ENCODE measurements at places on chromosomes 13 and 19.

GRCh38 chr13:108656742-108657141 lies 27.3 kb downstream of the MYO16 start:
- DNase-seq = no peak

GRCh38 chr13:59250336-59251189 lies 913.2 kb downstream of the DIAPH3 start:
- DNase-seq = no peak

- DNase-seq = no peak
Observed at GRCh38 chr13:44703371-44703770, 127.2 kb upstream of the TSC22D1 start.

DNA sequence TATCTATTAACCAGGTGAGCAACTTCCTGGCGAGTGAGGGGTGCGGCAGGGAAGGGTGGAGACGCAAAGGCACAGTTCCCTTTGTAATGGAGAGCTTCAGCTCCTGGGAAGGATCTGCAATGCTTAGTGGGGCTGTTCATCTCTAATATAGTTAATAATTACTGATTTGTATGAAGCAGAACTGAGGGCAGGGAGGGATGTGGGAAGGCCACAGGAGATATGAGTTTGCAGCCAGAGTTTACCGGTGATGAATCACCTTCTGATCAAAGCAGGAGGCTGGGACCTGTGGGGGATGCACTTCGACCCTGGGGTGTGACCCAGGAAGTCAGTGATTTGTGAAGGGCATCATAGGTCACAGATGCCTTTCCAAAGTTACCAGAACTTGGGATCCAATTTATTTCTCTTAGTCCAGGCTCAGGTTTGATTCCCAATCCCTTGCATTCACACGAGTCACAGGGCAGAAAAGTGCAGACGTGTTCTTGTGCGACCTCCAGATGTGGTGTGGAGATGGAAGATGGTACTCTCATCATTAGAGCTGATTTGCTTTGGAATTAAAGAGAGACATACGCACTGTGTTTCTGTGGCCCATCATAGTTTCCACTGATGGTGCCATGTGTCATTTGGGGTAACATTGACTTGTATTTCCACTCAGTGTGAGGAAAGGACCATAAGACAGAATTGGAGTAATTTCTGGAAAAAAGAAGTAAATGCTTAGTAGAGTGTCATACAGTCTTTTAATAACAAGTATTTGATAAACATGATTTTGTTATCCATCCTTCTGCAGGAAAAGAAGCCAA lies 55.0 kb downstream of the LRCH1 start:
- no peak for DNase-seq

DNA sequence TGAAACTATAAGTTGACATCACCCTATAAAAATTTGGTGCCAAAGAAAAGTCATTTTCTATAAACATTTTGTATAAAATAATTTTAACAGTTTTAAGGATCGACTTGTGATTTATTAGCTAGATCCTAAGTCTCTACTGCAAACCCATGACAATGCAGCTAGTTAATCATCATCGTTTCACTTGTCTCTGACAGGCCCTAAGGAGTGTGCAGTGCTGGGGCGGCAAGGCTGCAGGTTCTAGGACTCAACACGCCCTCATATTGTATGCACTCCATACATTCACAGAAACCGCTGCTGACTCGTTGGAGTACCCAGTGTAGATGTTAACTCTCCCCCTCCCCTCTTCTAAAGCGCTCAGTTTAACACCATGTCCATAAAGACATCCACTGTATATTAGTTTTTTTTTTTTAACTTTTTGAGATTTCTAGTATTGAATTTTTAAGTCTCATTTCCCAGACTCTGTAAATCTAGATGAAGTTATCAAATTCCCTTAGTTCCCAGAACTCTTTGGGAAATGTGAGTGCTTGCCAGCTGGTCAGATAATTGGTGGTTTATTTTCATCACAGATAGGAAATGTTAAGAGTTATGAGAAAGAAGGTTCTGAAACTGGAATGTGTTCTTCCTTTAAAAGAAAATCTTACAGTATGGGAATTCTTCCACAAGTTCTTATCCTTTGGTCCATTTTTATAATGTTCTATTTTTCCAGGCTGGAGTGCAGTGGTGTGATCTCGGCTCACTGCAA lies 162.8 kb upstream of the RNF113B start:
- DNase-seq = no peak

DNA sequence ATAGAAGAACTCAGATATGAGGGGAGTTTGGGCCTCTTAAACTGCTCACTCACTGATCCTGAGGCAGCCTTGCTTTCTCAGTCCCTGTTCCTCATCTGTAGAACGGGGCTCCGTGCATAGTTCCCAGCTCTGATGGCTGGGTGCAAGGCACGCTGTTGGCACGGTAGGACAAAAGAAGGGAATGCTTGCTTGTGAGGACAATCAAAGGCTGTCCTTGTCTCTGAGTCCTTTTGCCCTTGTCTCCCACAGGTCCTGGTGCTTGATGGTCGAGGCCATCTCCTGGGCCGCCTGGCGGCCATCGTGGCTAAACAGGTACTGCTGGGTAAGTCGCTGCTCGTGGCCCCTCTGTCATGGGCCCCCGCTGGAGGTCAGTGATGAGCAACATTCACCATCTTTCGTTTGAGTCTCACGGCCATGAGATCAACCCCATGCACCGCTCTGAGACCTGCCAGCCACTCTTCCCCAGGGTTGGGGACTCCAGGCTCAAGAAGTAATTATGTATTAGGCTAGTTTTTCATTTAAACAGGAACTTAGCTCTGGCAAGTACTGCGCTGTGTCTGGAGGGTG lies 2.3 kb downstream of the RPL13A start:
- no peak for DNase-seq

DNA sequence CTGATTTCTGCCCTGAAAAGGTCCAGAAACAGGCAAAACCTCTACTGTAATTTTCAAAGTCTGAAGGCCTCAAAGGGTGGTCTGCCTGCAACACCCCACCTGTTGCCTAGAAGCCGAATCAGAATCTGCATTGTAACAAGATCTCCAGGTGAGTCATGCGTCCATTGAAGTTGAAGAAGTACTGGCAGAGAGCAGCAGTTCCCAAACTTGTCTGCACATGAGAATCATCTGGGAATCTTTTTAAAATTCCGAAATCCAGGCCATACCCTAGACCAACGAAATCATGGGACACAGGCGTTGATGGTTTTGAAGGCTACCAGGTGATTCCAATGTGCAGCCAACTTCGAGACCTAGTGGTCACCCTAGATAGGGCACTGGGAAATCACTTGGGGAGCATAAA lies 16.0 kb upstream of the CLN5 start:
- DNase-seq = no peak

GRCh38 chr19:20171285-20171684 lies 4.3 kb downstream of the ZNF486 start:
- no peak for DNase-seq

- DNase-seq = no peak
Observed at GRCh38 chr13:32528358-32528757, 10.2 kb downstream of the N4BP2L2 start.

DNA sequence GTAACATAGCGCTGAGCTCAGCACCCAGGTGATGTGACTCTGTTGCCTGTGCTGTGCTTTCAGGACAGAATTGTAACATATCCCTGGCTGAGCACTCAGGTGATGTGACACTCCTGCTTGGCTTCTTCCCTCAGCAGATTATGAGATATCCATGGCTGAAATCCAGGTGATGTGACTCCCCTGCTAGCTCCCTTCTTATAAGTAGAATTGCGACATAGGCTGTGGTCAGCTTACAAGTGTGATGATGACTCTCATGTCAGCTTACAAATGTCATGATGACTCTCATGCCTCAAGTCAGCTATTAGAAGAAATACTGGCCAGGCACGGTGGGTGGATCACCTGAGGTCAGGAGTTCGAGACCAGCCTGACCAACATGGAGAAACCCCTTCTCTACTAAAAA lies 14.3 kb upstream of the ZNF429 start:
- DNase-seq = no peak
